Effector memory CD8-positive, alpha-beta T cell (primary cell): ENCODE measurements at places on chromosomes 2 and 18.

GRCh38 chr2:235850771-235851551 is 317.2 kb downstream of the GBX2 start:
- DNase-seq: no peak

GRCh38 chr2:34806396-34806795 is 1207.3 kb upstream of the FAM98A start:
- DNase-seq: no peak

- no peak for DNase-seq
Observed at GRCh38 chr2:195813421-195813820, 156.4 kb downstream of the SLC39A10 start.

- no peak for DNase-seq
Observed at GRCh38 chr2:146992466-146992865, 852.4 kb upstream of the ACVR2A start.

- no peak for DNase-seq
Observed at GRCh38 chr2:216486708-216487107, 11.9 kb upstream of the RPL37A start.

DNA sequence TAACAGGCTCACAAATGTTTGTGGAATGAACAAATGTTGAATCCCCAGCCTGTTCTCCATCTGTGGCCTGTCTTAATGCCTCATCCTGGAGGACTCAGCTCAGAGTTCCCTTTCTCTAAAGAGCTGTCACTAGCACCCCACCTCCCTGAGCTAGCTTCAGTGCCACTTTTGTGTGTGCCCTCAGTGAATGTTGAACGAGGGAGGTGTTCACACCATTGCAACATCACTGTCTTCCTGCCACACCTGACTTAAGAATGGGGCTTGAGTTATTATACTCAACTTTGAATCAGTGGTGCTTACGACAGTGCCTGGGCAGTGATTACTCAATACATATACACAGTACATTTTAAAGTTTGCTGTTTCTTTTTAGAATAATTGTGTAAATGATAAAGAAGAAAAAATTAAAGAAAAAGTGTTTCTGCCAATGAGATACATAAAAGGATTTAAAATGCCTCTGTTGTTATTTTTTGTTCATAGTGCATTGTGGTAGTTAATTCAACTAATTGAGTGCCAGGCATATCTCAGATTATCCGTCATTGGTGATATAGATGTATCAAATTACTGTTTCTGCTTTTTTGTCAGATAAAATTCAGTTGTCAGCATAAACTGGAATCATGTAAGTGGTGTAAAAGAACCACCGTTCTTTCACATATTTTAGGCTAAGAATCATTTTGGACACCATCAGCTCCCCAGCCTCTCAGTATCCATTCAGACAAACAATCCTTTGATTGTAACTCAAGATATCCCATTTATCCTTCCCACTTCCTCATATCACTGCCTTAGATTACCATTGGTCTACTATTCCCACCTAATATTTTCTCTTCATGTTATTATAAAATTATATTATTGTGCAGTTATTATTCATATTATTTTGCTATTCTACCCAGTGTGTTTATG is 304.7 kb downstream of the PTPRM start:
- DNase-seq: no peak

DNA sequence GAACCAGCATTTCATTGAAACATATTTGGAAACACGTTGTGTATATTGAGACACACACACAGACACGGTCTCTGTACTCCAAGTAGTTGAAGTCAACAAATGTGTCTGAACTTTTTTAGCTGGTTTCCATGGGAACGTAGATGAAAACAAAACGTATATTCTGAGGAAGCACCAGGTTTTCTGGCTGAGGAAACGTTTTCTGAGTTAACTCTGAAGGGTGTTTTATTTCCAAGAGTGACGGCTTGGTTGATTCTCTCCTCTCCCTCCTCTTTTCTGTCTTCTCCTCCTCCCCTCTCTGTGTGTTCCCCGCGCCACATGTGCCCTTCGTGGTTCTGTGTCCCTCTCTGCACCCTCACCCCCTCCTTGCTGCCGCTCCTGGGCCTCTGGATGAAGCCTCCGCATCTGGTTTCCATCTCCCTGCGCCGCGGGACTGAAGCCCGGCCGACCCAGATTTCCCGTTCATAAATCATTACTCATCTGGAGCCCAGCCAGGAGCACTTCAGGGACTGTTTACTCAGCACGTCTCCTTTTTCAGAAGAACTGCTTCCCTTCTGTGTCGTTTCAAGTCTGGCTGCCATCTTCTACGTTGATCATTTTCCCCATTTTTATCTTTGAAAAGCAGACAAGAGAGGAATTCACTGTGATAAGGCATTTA is 122.7 kb downstream of the COL6A3 start:
- DNase-seq: no peak

- DNase-seq: no peak
Observed at GRCh38 chr2:108316461-108317258, 28.0 kb downstream of the SULT1C2 start.

DNA sequence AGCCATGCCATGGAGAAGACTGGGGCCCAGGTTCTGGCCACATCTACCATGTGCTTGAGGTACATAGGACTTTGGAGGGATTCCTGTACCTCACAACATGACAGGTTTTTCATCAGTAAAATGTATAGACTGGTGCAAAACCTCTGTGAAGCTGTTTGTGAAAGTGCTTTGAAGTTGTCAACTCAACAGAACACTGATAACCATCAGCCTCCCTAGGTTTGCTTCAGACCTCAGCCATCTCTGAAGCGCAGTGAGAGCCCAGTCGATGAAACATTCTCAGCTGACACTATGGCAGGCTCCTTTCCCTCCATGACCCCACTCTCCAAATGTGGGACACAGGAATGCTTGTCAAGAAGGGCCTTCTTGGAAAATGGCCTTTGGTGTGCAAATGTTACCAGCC is 38.6 kb downstream of the STK25 start:
- DNase-seq: no peak

DNA sequence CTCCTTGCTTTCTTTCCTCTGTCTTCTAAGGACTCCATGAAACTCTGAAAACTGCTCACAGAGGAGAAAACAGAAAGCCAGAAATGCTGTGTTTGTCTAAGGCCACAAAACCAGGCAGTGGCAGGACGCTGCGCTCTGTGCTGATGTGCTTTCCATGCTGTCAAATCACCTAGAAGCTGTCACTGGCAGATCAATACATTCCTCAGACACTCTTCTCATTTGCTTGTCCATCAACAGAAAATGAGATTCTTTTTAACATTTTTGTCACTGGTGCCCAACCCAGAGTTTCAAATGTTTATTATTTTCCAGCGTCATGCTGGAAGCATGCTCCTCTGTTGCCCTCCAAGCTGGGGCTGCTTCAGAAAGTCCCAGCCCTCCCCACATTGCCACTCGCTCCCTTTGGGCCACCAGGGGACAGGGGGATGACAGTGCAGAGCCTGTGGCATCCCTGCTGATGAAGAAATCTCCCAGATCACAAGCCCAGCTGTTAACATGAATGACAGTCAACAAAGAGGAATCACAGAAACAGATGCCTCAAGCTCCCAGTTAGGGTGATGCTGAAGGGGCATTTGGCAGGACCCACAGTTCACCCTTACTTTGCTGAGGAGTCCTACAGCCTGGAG is 117.5 kb upstream of the MEIS1 start:
- no peak for DNase-seq

DNA sequence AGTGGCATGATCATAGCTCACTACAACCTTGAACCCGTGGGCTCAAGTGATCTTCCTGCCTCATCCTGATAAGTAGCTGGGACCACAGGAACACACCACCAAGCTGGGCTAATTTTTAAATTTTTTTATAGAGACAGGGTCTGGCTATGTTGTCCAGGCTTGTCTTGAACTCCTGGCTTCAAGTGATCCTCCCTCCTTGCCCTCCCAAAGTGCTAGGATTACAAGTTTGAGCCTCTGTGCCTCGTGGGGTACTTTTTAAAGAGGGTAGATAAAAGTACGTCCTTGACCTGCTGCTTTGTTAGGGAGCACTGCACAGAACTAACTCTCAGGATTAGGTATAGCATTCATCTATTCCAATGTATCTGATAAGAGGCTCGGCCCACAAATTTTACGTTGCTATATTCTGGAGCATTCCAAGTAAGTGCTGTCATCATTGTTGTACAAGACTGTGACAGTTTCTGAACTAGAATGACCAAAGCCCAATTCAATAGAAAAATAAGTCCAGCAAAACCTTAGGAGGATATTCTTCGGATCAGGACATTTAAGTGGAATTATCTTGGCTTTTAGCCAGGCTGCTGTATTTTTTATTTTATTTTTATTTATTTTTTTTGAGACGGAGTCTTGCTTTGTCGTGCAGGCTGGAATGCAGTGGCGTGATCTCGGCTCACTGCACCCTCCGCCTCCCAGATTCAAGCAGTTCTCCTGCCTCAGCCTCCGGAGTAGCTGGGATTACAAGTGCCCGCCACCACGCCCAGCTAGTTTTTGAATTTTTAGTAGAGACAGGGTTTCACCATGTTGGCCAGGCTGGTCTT is 4.1 kb downstream of the MTCL1 start:
- DNase-seq: no peak

DNA sequence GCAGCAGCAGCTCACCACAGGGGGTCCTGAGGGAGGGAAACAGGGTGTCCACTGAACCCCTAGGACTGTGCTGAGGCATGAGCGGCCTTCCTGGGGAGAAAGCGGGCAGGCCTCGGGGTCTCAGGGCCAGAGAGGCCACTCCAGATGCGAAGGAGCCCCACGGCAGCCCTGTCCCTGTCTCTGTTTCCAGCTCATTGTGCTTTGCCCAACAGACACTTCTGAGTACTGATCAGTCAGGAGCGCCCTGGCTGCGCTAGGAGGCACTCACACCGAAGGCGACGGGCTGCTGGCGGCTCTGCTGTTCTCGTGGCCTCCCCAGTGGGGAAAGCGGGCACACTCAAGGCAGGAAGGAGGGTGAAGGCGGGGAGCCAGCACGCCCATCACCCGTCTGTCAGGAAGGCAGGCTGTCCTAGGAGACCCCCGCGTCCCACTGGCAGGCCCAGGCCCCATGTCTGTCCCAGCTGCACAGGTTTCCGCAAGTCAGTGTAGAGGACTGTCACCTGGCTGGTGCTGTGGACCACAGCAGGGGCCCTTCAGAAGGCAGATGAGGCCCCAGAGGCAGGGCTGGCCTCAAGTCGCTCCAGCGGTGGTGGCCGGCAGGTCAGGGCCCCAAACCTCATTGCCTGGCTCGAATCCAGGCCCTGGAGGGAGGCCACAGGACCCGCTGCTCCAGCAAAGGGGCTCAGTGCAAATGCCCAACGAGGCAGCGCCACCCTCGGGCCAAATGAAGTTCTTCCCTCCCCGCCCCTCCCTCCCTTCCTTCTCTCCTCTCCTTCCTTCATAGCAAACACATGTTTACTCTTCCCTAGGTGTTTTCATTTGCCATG is 6.8 kb downstream of the ESPNL start:
- no peak for DNase-seq

DNA sequence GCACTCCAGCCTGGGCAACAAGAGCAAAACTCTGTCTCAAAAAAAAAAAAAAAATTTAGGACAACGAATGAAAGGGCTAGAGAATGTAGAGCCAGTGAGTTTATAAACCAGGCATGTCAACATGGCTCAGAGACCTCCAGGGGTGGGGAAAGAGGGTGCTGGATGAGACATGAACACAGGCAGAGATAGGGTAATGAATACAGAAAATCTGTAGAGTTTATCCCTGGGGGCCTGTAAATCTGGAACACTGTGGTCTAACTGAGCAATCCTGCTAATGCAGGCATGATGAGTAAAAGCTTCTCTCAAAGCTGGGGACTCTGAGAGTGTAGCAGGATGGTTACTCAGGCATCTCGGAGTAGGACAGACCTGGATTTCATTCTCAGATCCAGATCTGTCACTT is 59.2 kb upstream of the IGFBP2 start:
- DNase-seq: no peak

DNA sequence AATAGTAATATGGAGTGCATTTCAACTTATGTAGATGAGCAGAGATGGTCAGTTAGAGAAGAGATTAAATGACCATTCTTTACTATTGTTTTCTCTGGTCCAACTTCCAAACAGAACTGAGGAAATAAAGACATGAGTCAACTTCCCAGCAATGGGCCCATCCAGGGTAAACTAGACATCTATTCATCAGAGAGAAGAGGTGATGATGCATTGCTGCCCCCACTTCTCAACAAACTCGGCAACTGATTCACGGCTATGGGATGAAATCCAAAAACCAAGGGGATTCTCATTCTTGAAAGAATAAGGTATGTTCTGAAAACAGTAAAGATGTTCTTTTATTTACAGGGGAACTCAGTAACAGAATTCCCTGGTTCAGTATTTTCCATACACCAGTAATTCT is 190.7 kb downstream of the RDH14 start:
- no peak for DNase-seq

DNA sequence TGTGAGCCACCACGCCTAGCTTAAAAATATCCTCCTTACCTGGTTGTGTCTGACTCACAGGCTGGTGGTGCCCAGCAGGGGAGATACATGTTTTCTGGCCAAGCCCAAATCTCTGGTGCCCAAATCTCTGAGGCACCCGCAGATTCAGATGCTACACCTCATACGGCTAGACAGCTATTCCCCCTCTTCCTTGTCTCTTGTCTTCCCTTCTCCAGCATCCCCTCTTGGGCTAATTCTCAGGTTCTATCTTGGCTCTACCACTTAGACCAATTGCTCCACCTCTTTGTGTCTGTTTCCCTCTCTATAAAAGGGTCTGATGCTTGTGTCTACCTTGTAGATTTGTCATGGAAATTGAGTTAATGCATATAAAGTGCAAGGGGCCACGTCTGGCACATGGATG is 13.4 kb downstream of the LAMA3 start:
- DNase-seq: no peak

DNA sequence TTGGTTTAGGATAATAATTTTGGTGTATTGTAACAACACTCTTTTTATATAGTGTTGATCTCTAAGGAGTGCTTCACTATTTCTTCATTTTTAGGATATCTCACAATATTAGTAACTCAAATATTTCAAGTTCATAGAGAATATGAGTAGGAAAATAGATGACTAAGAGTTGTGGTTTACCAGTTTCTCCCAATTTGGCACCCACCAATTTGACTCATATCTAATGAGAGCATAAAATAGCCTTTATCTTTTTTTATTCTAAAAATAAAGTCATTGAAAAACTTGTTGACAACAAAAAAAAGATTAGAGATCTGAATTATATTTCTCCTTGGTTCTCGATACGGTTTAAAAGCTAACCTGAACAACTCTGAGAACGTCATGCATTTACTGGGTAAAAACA is 204.0 kb downstream of the PARD3B start:
- DNase-seq: no peak

GRCh38 chr2:7845332-7845731 is 836.5 kb upstream of the ID2 start:
- DNase-seq: no peak

DNA sequence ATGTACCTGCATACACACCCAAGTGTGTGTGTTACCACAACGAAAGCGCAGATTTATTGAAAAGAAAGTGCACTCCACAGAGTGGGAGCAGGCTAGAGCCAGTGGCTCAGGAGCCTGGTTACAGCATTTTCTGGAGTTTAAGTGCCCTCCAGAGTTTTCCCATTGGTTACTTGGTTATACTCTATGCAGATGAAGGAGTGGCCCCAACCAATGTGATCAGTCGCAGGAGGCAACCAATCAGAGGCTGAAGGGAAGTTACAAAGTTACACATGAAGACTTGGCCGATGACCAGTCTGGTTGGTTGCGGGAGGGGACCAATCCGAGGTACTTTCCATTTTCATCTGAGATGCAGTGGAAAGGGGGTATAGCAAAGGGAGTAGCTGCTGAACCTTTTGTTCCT is 13.5 kb upstream of the PRLH start:
- no peak for DNase-seq

GRCh38 chr18:46338766-46339165 is 234.6 kb downstream of the HAUS1 start:
- DNase-seq: no peak
